ENCODE measurements at places on chromosomes 6 and 20. TPM values are rescaled to one million over a fixed set of nuclear protein-coding genes. Genes with fewer than 3 reads are reported as not detected.

GRCh38 chr6:33136310-33136900 is 55.9 kb downstream of the COL11A2 start:
- H3K27me3 ChIP-seq: no peaks in the 10 kb centered on the region
- no peaks in the 10 kb centered on the region for H3K4me1 ChIP-seq
- no peaks in the 10 kb centered on the region for H3K36me3 ChIP-seq

- no peak overlapping the region for H3K27ac ChIP-seq
- no peak overlapping the region for H3K4me3 ChIP-seq
- H3K27me3 ChIP-seq: no peaks in the 10 kb centered on the region
- no peak for DNase-seq
- peaks cover 9% of the 10 kb centered on the region for H3K4me1 ChIP-seq
- H3K36me3 ChIP-seq: no peaks in the 10 kb centered on the region
Measured at GRCh38 chr20:51497542-51498467, 44.7 kb downstream of the NFATC2 start.

- H3K4me3 ChIP-seq: no peak overlapping the region
- DNase-seq: no peak
- H3K4me1 ChIP-seq: no peaks in the 10 kb centered on the region
- H3K27me3 ChIP-seq: peaks cover 16% of the 10 kb centered on the region
- no peaks in the 10 kb centered on the region for H3K36me3 ChIP-seq
Measured at GRCh38 chr20:63046841-63047240, 40.1 kb upstream of the BHLHE23 start.

- no peak overlapping the region for H3K4me3 ChIP-seq
- DNase-seq: no peak
- no peak overlapping the region for H3K27ac ChIP-seq
Measured at GRCh38 chr6:35929601-35930000, 8.7 kb upstream of the SRPK1 start.

The SALL4 gene
- total RNA-seq: 1.9 TPM

The OR2H1 gene
- not detected for total RNA-seq

DNA sequence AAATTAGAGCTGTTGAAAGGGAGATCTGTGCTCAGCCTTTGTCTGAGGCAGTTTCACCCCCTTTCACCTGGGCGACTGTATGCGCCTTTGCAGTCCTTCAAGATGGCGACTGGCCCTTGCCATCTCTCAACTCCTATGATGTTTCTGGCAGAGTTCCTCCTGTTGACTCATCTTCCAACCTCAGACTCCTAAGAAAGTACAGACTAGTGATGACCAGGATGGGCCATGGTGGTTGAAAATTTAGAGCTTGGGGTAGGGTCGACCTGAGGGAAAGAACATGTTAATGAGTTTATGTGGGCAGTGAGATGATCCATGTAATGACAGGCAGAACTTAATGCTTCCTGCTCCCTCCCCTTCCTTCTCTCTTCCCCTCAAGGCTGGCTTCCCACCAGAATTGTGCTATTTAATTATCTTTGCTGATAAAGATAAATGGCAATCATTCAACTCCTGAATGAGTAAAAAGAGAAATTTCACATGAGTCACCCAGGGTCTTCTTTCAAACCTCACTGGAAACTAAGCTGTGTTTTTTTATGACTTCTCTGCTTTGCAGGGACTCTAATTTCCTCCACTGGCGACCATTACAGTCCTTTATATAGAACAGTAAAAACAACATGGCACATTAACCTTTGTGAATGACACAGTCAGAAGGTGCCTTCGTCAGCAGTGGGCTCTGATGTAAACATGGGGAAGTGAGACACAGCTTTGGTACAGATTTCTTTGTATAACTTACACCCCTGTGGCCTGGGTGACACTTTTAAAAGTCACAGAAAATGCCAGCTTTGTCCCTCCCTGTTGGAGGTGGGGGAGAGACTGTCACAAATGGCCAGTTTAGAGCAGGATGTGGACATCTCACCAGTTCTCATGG is 103.5 kb downstream of the SCP2D1 start:
- H3K27me3 ChIP-seq: no peaks in the 10 kb centered on the region
- no peak for DNase-seq
- no peak overlapping the region for H3K4me3 ChIP-seq
- H3K27ac ChIP-seq: no peak overlapping the region
- H3K36me3 ChIP-seq: no peaks in the 10 kb centered on the region

- no peak overlapping the region for H3K4me3 ChIP-seq
- no peak overlapping the region for H3K27ac ChIP-seq
- no peaks in the 10 kb centered on the region for H3K36me3 ChIP-seq
- H3K4me1 ChIP-seq: no peaks in the 10 kb centered on the region
- H3K27me3 ChIP-seq: no peaks in the 10 kb centered on the region
Measured at GRCh38 chr6:82761674-82762345, 303.8 kb downstream of the UBE3D start.

The IPCEF1 gene
- 0.32 TPM for total RNA-seq

The SMIM8 gene
- 8.0 TPM for total RNA-seq

DNA sequence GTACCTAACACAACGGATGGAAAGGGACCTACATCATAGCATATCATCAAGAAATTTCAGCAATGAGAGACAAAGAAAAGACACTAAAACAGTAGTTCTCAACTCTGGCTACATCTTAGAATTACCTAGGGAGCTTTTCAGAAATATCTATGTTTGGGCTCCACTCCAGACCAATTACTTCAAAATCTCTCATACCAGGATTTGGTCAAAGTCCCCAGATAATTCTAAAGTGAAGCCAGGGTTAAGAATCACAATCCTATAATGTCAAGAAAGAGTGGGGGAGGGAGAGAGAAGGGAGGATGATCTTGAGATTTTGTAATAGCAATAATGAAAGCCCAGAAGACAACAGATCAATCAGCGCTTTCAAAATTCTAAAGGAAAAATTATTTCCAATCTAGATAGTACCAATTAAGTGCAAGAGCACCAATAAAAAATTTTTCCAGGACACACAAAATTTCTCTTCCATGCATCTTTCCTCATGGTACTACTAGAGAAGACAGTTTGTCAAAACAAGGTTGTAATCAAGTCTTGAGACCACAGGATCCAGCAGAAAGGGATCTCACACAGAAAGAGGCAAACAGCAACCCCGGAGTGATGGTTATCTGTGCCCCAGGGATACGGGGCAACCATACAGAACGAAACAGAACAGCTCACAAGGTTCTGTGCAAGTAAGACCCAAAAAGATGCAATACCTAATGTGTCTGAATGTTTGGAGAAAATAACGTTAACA is 152.9 kb upstream of the DST start:
- no peak overlapping the region for H3K27ac ChIP-seq
- H3K4me3 ChIP-seq: no peak overlapping the region
- no peak for DNase-seq
- H3K27me3 ChIP-seq: no peaks in the 10 kb centered on the region

DNA sequence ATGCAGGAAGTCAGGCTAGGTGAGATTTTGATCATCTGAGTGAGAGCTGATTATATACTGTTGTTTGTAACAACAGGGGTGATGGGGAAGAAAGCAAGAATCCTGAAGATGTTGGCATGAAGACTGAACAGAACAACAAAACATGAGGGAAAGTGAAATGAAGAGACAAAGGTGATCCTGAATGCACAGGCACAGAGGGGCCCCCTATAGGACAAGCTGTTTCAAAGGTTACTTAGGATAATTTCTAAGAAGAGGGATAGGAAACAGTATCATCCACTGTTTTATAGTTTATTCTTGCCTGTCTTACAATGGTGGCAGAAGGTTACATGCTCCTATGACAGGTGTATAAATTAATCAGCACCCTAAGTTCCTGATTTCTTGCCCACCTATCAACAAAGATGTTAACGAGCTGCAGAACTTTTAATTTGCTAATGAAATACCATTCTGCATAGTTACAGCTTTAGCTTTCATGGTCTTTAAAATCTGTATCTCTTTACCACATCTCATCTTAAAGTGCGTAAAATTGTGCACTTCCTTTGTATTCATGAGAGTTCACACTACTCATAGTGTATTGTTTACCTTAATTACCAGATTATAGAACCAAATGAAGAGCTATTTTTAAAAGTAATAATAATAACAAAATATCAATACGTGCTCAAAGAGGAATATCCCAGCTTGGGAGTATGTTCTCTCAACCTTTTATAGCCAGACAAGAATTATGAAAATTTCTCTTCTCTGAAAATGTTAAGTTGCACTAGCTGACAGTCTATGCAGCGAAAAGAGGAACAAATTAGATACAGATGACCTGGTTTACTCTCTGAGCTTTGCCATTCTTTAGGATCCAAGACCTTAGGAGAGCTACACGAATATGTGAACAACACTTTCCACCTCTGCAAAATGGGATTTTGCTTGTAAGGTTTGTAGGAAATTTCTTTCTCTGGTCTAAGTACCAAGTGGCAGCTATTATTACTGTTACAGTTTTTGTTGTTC is 192.5 kb downstream of the EDN1 start:
- DNase-seq: no peak
- H3K36me3 ChIP-seq: no peaks in the 10 kb centered on the region
- no peak overlapping the region for H3K4me3 ChIP-seq
- H3K27me3 ChIP-seq: no peaks in the 10 kb centered on the region
- peaks cover 10% of the 10 kb centered on the region for H3K4me1 ChIP-seq

The HLA-DRB5 gene
- not detected for total RNA-seq

The ACTR5 gene
- total RNA-seq: 22.0 TPM

DNA sequence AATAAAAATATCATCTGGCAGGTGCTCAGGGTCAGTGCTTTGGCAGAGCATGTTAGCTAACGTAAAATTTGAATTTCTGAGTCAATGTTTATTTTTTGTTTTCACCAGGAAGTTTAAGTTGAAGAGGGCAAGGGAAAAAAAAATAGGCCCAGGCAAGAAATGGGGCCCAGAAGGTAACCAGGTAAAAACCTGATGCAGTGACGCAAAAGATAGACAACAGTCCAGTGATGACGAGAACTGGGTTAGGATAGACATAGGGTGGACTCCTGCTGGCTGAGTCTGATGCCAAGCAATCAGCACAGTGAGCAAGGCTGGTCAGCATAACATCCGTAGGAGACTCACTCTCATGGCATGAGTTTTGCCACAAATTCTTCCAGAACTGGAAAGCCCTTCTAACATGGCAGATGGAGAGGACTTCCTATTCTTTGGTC is 42.2 kb downstream of the ZHX3 start:
- H3K4me1 ChIP-seq: no peaks in the 10 kb centered on the region
- no peaks in the 10 kb centered on the region for H3K27me3 ChIP-seq
- no peak overlapping the region for H3K27ac ChIP-seq
- no peak overlapping the region for H3K4me3 ChIP-seq

- H3K27me3 ChIP-seq: no peaks in the 10 kb centered on the region
- H3K27ac ChIP-seq: no peak overlapping the region
- no peak for DNase-seq
Measured at GRCh38 chr6:108662702-108663101, 102.0 kb downstream of the FOXO3 start.

The SLC13A3 gene
- total RNA-seq: not detected

DNA sequence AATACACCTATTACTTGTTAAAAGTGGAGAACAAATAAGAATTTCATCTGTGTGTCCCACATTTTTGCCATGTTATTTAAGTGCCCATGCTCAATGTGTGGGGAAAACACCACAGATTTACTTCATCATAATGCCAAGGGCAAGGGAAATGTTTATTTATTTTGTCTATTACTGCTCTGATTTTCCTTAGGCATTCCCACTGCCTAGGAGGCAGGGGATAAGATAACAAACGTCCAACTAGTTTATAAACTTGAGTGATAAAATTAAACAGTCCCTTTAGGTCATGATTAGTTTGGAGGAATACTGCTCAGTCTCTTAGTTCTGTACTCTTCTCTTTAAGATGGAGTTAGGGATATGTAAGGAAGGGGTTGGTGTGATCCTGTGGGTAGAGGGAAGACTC is 598.4 kb upstream of the MARCKS start:
- H3K27ac ChIP-seq: no peak overlapping the region
- no peaks in the 10 kb centered on the region for H3K36me3 ChIP-seq
- no peaks in the 10 kb centered on the region for H3K4me1 ChIP-seq
- H3K27me3 ChIP-seq: no peaks in the 10 kb centered on the region
- H3K4me3 ChIP-seq: no peak overlapping the region

DNA sequence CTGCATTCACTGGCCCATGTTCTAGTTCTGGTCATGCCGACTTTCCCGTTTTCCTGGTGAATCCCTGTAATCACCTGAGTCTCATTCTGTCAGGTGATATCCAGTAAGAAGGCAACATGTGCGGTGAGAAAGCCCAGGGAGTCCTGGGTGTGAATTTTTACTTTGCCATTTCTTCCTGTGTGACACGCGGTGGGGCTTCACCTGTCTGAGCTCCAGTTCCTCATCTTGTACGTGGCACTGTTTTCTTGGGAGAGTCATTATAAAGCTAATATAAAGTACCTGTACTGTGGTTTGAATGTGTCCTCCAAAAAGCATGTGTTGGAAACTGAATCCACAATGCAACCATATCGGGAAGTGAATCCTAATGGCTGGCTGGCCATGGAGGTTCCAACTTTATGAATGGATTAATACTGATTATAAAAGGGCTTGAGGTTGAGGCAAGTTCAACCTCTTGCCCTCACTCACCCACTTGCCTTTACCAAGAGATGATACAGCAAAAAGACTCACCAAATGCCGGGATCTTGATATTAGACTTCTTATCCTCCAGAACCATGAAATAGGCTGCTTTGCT is 5.1 kb downstream of the HLA-E start:
- DNase-seq: no peak
- no peaks in the 10 kb centered on the region for H3K27me3 ChIP-seq
- H3K4me3 ChIP-seq: no peak overlapping the region
- H3K36me3 ChIP-seq: peaks cover 8% of the 10 kb centered on the region
- no peak overlapping the region for H3K27ac ChIP-seq
- H3K4me1 ChIP-seq: peaks cover 8% of the 10 kb centered on the region

The GLP1R gene
- not detected for total RNA-seq

DNA sequence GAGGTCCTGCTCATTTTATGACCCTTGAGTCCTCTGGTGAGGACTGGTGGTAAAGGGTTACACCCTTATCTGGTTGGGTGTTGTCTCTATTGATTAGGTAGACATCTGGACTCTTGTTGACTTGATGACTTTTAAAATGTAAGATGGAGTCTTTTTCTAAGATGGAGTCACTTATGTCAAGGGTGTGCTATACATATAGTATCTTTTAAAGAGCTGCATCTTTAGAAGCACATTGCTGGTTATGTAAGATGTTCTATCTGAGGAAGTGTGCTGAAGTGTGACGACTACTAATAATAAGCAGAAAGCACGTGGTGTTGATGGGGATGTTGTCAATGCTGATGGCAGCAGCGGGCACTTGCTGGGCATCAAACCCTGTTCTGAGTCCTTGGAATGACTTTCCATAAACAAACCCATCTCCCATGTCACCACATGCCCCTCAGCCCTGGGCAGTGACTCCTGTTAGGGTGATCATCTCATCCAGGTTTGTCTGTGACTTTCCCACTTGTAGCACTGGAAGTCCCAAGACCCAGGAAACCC is 229.6 kb downstream of the EYA2 start:
- H3K4me1 ChIP-seq: peaks cover 28% of the 10 kb centered on the region
- no peak for DNase-seq
- H3K4me3 ChIP-seq: no peak overlapping the region
- H3K27ac ChIP-seq: peak overlapping the region; percentile 2
- no peaks in the 10 kb centered on the region for H3K27me3 ChIP-seq

GRCh38 chr6:13446381-13446780 is 41.0 kb downstream of the GFOD1 start:
- no peaks in the 10 kb centered on the region for H3K4me1 ChIP-seq
- no peak for DNase-seq
- H3K36me3 ChIP-seq: no peaks in the 10 kb centered on the region
- H3K4me3 ChIP-seq: no peak overlapping the region

- no peaks in the 10 kb centered on the region for H3K27me3 ChIP-seq
- no peak overlapping the region for H3K27ac ChIP-seq
- no peaks in the 10 kb centered on the region for H3K36me3 ChIP-seq
- no peaks in the 10 kb centered on the region for H3K4me1 ChIP-seq
- no peak overlapping the region for H3K4me3 ChIP-seq
Measured at GRCh38 chr6:38459291-38459690, 180.4 kb downstream of the BTBD9 start.

The STX11 gene
- 0.69 TPM for total RNA-seq

GRCh38 chr6:127332383-127332961 is 10.9 kb downstream of the ECHDC1 start:
- H3K4me3 ChIP-seq: no peak overlapping the region
- no peaks in the 10 kb centered on the region for H3K4me1 ChIP-seq
- H3K27me3 ChIP-seq: no peaks in the 10 kb centered on the region
- peaks cover 11% of the 10 kb centered on the region for H3K36me3 ChIP-seq
- H3K27ac ChIP-seq: no peak overlapping the region

The ARG1 gene
- 0.69 TPM for total RNA-seq
